IPS-NIHi11 (cell line): ENCODE measurements at places on chromosomes 7 and 10.

- no peak for DNase-seq
These were observed 181.2 kb downstream of the TWIST1 start for GRCh38 chr7:18936265-18936664.

GRCh38 chr7:7148798-7149481, 33.4 kb upstream of the C1GALT1 start:
- no peak for DNase-seq

DNA sequence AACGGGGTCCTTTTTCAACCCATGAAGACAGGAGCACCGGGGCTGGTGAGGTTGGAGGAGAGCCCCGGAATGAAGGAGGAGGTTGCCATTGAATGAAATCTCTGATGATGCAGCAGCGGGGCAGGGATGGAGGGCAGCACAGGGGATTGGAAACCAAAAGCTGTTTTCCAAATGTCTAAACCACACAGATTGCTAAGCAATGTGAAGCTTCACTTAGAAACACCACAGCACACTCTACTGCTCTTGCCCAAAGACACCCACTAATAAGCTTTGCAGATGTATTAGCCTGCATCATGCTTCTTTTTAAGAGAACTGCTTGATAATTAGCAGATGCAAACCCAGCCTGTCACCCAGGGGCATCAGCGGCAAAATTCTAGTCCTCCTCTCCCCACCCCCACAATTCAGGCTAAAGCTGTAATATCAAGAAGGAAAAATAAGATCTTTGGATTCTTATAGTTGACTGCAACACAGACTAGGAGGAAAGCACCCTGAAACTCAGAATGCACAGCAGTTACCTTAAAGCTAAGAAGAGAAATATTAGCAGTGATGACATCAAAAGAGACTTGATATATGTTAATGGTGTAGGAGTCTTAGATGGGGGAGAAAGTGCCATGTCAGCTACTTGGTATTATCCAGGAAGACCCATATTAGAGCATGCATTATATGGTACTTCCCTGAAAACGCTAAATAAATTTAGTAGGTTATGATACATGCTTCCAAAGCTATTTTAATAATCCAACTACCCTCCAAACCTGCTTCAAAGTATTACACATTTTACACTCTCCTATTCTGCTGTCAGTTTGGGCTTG, 666.7 kb downstream of the KCNMA1 start:
- DNase-seq = no peak

DNA sequence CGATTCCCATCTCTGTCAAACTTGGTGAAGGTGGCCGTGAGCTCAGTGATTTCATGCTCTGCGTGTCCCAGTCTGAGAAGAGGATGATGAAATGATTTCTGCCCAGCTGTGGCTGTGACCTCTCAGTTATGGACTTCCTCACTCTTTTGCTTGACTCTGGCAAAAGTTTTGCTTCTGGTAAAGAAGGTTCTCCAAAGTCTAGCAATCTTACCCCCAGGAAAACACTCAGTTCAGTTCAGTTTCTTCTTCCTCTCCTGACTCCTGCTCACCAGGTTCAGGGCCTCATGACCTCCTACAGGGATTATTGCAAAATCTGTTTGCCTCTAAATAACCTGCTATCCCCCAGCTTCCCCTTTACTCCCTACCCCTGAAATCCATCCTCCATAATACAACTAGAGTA, 4.9 kb upstream of the BLOC1S2 start:
- DNase-seq = no peak

- no peak for DNase-seq
These were observed 261.5 kb upstream of the IMMP2L start for GRCh38 chr7:111823826-111824225.

- no peak for DNase-seq
These were observed 63.4 kb upstream of the POT1 start for GRCh38 chr7:124992851-124993562.

DNA sequence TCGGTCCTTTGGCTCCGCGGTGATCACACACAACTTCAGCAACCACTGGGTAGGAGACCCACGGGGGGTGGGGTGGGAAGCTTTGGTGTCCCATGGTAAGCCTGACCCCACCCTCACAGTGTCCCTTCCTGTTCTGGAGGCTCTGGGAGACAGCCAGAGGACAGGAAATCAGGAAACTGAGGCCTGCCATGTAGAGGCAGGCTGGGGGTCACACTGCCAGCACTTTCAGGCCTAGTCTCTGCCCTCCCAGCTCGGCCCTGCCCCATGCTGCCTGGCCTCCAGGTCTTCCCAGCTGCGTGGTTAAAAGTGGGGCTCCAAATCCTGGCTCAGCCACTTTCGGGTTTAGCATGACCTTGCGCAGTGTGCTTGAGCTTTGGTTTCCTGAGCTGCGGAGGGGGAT, 10.9 kb downstream of the AQP1 start:
- DNase-seq = peak; percentile 5

GRCh38 chr10:9198611-9199010, 1144.1 kb downstream of the GATA3 start:
- no peak for DNase-seq

DNA sequence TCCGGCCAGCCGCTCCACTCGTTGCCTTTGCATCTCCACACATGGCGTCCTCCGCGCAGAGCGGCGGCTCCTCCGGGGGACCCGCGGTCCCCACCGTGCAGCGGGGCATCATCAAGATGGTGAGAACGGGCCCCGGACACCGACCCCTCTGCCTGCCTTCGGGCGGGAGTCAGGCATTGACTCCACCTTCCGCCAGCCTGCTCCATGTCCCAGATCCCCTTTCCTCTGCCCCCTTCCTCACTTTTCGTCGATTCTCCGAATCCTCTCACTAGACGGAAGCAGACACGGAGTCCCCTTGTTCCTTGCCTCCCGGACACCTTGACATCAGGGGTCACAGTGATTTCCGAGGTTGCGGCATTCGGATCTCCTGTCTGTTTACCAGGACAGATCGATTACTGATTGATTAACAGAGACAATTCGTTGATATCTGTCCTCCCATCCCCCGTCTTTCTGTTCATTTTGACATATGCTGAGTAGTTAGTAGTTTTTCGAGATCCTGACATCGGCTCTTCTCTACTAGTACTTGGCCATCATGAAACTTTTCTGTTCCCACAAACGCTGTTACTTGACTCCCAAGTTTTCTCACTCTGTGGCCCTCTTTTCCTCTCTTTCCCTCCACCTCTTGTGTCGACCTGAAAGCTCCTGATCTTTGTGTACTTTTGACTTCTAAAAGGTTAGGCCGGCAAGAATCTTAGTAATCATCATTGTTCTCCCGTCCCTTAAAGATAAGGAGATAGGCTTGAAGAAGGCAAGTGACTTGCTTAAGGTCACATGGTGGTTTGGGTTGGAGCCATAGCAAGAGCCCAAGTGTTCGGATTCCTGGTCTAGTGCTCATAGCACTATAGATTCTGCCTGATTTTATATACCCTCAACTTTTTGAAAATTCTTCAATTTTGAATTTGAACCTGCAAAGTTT, 597 bp downstream of the SND1 start:
- DNase-seq = no peak

DNA sequence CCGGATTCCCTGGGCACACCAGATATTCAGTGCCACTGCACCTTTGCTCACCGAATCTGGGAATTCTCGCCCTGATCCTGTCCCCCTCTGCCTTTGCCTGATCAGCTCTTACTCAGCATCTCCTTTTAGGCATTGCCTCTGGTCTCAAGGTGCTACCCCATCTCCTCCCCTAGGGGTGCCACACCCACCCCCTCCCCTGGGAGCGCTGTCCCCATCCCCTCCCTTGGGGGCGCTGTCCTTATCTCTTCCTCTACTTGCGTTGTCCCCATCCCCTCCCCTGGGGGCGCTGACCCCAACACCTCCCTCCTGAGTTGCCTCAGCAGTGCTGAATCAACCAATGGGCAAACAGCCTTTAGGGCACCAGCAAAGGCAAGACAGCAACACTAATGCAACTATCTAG, 686.9 kb upstream of the FOXK1 start:
- peak; percentile 88 for DNase-seq

- DNase-seq = no peak
These were observed 276.4 kb upstream of the MKLN1 start for GRCh38 chr7:131051304-131051703.

DNA sequence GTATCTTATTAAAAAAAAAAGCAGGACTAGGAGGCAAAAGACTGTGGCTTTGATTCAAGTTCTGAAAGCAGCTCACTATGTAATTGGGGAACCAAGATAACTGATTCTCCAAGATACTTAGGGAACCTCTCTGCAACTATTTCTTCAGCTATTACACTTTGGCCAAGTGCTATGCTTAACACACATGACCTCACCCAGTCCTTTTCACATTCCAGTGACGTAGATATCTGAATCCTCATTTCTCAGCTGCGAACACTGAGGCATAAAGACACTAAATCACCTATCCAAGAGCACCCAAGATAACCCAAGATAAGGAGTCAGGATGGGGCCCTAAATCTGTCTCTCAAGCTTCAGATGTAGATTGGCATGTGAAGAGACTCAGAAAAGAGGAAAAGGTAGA, 133.6 kb downstream of the GLI3 start:
- no peak for DNase-seq

- peak; percentile 79 for DNase-seq
These were observed 613 bp downstream of the MAPK8 start for GRCh38 chr10:48306870-48307710.

DNA sequence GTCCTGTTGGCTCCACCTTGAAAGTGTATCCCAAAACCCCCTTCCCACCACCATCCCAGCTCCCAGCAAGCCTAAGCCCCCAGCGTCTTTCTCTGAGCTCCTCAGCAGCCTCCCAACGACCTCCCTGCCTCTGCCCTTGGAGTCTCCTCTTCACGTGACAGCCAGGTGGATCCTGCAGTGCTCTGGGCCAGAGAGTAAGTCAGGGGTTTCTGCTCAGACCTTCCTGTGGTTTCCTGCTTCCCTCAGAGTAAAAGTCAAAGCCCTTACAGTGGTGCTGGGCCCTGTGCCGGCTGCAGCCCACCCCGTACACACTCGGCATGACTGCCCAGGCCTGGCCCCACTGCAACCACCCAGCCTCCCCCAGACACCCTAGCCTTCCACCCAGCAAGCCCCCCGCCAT, 51.9 kb downstream of the OAT start:
- no peak for DNase-seq

GRCh38 chr7:42972699-42973500, 40.7 kb downstream of the MRPL32 start:
- DNase-seq = peak; percentile 36

- DNase-seq = no peak
These were observed 92.3 kb downstream of the NKX6-2 start for GRCh38 chr10:132693676-132694075.

DNA sequence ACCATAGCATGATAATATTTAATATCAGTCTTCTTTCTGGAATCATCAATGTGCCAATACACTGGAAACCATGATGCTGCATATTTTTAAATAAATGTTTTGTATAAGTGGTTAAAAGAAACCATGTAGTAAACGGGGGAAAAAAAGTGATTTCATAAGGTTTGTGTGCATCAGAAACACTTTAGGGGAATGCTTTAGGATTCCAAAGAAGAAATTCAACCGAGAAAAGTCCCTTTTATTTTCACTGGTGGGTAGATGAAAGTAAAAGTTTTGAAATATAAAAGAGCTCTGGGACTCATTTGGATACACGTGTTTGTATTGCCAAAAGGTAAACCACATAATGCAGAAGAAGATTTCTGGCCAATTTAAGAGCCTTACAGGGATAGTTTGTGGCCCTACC, 11.9 kb upstream of the MACC1 start:
- DNase-seq = no peak

GRCh38 chr7:27936768-27937102, 196.8 kb downstream of the TAX1BP1 start:
- no peak for DNase-seq

GRCh38 chr10:58278274-58278961, 9.5 kb downstream of the CISD1 start:
- no peak for DNase-seq

DNA sequence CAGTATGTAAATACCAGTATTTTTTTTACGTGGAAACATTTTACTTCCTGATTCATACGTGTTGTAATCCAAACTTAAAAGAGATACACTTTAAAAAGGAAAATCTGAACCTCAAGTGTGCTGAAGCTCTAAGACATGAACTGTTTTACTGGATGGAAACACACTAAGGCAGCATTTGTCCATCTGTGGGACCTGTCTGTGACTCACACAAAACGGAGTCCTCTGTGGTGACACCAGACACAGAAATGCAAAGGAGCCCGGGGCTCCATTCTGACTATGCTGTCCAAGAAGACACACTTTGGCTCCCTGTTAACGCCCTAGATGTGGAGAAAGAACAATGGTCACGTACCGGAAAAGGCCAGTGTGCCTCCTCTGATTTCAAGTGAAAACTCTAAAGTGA, 23.9 kb downstream of the RNF133 start:
- no peak for DNase-seq

DNA sequence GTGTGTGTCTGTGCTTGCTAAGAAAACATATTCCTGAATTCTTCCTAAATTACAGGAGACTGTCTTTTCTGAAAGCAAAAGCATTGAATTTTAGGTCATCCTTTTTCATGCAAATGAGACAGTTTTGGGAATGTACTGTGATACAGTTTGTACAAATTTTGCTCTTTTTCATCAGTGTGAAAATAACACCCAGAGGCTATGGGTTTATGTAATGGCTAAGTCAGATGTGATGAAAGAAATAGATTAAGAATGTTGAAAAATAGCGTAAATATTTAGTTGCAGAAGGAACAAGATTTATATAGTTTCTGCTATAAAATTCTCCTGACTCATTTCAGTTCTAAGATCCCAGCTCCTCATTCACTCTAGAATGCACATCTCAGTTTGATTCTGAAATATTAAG, 24.6 kb downstream of the POM121L12 start:
- no peak for DNase-seq

GRCh38 chr7:95473276-95473985, 12.3 kb upstream of the ASB4 start:
- DNase-seq = no peak

DNA sequence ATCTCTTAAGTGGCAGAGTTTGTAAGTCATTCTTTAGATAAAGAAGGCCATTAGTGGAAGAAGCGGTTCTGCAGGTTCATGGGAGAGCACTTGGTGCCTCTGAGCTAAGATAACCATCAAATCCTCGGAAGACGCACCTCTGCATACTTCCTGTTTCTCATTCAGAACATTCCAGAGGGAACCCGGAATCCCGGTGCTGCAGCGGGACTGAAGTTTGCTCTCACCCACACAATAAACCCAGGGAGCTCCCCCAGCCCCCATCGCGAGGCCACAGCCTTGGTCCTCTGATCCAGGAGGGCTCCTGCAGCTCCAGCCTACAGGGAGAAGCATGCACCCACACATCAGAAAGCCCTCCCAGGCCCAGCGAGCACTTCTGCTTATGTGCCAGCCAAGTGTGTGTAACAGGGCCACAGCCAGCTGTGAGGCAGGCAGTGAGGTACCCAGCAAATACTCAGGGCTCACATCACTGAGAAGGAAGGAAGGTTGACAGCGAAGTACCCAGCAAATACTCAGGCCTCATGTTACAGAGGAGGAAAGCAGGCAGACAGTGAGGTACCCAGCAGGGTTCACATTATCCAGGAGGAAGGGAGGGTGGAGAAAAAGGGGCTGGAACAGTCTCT, 142.4 kb downstream of the DIP2C start:
- peak; percentile 57 for DNase-seq
